ENCODE measurements at places on chromosomes 5 and 9. TPM values are rescaled to one million over a fixed set of nuclear protein-coding genes. Genes with fewer than 3 reads are reported as not detected.
A peak's percentile ranks its signal among the peaks of the same experiment; 100 is the strongest.

DNA sequence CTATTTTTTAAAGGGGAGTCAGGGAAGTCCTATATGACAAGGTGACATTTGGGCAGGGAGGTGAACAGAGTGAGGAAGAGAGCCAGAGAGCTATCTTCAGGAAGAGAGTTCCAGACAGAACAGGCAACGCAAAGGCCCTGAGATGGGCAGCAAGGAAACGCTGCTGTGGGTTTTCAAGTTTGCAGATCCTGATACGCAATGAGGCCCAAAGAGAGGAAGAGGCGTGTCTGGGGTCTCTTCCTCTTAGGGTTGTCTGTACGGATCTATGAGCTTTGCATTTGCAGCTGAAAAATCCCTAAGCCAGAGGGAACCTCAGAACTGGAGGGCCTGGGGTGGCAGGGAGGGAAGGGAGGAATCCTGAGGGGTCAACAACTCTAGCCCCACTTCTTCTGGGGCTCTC is 13.6 kb downstream of the FAT2 start:
- DNase-seq = no peak

DNA sequence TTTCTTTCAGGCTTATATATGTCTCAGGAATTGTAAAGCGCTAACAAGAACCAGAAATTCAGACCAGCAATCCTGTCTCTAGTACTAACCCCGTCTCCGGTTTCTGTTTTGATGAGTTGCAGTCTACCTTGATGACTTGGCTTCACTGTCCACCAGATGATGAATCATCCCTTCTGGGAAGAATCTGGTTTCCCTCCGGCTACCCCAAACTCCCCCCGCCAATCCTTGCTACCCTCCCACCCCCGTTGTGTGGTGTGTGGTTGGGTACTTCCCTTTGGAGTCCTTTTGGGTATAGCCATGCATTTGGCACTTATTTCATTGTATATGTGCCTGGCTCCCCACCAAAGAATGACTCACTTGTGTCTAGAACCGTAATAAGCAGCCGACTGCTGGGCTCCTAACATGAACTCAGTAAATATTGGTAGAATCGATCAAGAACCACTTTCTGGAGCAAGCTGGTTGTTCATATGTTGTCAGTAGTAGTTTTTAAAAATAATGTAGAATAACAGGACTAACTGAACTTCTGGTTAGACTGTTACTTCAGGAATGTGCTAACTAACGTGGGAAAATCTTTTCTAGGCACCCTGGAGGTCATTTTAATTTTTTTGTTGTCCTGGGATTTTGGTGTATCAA is 8.3 kb upstream of the TGFBI start:
- DNase-seq = peak; percentile 85

DNA sequence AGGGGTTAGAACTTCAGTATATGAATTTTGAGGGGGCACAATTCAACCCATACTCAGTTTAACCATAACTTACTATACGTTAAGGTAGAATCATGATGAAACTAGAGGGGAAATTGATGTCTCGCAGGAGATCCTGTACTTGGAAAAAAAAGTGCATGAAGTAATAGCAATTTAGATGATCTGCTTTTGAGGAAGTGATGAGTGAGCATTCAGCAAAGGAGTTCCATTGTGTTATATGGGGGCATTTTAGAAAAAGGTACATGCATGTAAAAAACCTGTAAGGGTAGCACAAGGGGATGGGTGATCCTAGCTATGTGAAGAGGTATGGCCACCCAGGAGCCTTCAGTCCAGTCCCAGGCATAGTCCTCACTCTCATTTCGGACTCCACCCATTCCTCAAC is 14.8 kb upstream of the TMC1 start:
- DNase-seq = no peak

GRCh38 chr9:7185612-7186011 is 427.8 kb downstream of the KDM4C start:
- peak; percentile 32 for DNase-seq

DNA sequence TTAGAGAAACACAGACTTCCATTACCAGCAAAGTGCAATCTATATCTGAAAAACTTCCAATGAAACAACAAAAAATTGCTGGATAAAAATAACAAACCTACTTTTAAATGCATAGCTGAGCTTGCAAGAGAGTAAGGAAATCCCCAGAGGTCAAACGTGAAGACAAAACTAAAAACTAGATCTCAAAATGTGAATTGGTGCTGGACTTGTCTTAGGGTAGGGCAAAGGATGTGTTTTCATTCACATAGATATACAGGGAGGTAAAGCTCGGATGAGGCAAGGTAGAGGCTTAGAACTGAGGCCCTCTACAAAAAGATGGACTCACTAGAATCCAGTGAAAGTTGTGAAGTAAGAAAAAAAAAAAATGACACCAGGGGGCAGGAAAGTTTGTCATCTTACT is 13.6 kb upstream of the RASA1 start:
- no peak for DNase-seq

INSL6 gene
- not detected for total RNA-seq

CACNA1B gene
- total RNA-seq = not detected

All from PC-9 (cell line).